ENCODE measurements at places on chromosomes 3 and 15.

GRCh38 chr3:133843634-133844033 is 38.0 kb downstream of the SRPRB start:
- DNase-seq: no peak

DNA sequence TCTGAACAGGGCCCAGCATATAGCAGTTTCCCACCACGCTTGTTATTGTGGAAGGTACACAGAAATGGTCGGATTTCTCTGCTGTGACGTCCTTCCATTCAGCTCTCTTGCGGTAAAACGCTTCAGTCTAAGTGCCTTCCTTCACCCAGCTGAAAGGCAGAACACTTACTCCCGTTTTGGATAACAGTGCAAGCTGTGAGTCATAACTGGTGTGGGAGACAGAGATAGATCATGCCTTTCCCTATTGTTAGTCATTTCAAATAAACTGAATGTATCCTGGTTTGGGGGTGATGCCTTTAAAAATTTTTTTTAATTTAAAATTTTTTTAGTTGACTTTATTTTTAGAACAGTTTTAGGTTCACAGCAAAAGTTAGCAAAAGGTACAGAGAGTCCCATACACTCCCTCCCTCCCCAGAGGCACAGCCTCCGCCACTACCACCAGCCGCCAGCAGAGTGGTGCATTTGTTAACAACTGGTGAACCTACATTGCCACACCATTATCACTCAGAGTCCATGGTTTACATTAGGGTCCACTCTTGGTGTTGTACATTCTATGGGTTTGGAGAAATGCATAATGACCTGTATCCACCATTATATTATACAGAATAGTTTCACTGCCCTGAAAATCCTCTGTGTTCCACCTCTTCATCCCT is 94.9 kb upstream of the NSMCE3 start:
- DNase-seq: no peak

DNA sequence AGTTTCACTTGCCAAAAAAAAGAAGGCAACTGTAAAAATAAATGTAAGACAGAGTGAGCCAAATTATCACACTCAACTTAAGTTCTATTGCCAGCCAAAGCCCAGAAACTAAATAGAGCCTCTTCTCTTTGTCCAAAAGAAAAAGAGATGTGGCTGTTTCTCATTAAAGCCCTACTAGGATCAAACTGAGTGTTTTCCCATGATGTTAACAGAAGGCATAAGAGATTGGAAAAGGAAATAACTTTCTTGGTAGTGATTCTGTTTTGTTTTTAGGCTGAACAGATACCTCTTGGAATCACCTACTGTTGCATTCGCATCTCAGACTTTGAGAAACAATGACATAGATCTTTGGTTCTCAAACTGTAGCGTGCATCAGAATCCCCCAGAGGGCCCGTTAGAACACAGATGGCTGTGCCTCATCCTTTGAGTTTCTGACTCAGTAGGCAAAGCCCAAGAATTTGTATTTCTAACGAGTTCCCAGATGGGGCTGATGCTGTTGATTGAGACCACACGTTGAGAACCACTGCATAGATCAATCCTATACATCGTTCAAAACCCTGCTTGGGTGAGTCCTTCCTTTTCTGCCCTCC is 42.5 kb upstream of the SRGAP3 start:
- DNase-seq: no peak

- DNase-seq: no peak
Observed at GRCh38 chr3:121739902-121740301, 9.6 kb downstream of the GOLGB1 start.

- DNase-seq: no peak
Observed at GRCh38 chr3:147383617-147384016, 22.7 kb downstream of the ZIC4 start.

- no peak for DNase-seq
Observed at GRCh38 chr3:100910986-100911385, 82.2 kb downstream of the ABI3BP start.

- DNase-seq: no peak
Observed at GRCh38 chr15:101027920-101028319, 108.8 kb downstream of the LRRK1 start.

- DNase-seq: no peak
Observed at GRCh38 chr15:30929064-30929669, 25.5 kb downstream of the FAN1 start.

- no peak for DNase-seq
Observed at GRCh38 chr15:40493089-40493840, 22.5 kb downstream of the CHST14 start.

DNA sequence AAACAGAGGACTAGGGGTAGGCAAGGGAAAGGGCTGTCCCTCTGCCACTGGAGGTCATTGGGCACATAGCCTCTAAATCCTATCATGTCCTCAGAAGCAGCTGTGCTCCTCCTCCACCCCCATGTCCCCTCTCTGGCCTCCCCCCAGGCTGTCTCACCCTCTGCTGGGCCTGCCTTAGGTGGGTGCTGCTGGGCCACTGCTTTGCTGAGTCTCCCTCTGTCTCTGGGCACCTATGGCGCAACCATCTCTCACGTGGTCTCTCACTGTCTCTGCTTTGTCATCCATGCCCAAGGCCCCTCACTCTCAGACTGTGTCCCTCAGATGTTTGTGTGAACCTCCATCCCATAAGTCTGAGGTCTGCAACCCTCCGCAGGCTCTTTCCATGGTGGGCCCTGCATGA is 35.0 kb upstream of the IQCF6 start:
- DNase-seq: no peak

DNA sequence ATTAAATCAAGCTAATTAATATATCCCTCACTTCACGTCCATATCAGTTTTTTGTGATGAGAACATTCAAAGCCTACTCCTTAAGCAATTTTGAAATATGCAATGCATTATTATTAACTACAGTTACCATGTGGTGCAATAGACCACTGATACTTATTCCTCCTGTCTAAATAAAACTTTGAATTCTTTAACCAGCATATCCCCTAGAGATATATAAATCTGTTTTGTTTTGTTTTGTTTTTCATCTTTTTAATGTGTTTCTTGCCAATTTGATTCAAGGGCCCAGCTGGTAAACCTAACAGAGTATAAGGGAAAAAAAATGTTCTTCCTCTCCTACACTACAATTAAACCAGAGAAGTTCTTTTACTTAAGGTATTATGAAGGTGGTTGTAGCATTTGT is 524.2 kb downstream of the NAALADL2 start:
- DNase-seq: no peak

DNA sequence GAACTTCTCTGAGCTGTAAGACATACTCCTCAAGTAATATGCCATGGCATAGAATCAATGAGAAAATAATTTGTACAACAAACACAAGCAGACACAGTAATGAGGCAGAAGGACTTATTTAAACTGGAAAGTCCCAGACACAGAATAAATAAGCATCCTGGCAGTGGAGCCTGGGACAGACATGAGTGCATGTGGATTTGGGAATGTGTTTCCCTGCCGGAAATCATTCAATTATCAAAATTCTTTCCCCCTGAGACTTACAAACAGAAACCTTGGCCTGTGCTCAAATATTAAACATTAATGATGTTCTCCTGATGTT is 520.1 kb downstream of the ROBO1 start:
- DNase-seq: peak; percentile 70

DNA sequence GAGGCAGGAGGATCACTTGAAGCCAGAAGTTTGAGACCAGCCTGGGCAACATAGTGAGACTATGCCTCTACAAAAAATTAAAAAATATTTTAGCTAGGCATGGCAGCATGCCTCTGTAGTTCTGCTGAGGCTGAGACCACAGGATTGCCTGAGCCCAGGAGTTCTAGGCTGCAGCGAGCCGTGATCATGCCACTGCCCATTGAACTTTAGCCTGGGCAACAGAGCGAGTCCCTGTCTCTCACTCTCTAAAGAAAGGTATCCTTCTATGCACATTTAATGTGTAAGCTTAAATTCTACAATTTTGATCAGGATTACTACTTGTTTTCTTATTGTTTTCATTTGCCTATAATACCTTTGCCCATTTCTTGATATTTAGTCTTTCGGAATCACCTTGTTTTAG is 26.8 kb downstream of the GALK2 start:
- DNase-seq: no peak

DNA sequence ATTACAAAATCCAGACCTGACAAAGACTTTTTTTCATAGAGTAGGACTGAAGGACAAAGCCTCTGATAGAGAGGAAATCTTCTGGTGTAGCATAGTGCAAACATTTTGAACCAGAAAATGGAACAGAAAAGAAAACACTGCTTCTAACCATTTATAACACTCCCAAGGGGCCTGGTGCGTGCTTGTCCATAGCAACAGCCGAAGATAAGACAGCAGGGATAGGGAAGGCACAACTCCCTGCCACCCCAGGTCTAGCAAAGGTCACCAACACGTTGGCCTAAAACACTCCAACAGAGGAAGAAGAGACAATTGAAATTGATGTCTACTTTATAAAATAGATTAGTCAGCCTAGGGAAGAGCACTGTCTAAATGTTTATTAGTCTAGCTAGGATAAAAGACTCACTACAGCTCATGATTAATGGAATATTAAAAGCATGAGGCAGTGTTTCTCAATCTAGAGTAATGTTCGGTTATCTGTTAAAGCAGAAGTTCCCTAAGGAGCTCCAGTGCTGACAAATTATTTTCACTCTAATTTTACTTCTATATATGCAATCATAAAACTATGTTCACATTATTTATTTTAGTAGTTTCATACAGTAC is 145.2 kb downstream of the P3H2 start:
- DNase-seq: no peak

DNA sequence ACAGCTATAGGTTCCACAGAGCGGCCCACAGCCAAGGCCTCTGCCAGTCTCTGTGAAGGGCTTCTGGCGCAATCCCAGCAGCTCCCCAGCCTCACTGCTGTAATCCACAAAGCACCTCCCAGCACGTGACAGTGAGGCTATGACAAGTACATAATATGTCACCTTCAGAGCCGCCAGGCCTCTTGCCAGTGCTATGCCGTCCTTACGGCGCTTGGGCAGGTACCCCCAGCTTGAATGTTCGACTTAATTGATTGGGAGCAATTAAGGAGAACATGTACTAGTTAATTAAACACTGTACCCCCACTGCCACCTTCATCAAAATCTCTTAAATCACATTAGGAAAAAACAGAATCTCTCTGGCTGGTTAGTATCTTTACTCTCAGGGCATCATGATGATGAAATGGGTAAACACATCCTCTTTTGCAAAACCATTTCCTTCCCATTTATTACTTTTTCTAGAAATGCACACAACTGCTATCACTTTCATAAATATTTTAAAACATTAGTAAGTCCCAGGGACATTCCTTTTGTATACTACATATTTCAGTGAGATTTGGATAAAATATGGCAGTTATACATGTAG is 169.9 kb downstream of the XXYLT1 start:
- DNase-seq: no peak

DNA sequence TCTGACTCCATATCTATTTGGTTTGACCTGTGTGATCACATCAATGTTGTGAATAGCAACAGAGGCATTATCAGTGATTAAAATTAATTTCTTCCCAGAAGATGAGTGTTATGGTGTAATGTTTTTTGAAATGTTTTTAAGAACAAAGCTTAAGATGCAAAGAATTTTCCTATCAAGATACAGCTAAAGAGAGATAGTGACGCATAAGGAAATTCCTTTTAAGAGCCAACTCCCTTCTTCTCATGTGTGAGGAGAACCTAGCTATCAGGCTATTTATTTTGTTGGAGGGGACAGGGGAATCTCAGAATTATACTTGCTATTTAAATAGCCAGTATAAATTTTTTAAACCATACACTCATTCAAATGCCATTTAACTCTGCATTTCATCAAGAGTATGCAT is 71.3 kb downstream of the COL8A1 start:
- no peak for DNase-seq

GRCh38 chr3:4493941-4494894 is 1.1 kb downstream of the ITPR1 start:
- peak; percentile 61 for DNase-seq

- DNase-seq: peak; percentile 19
Observed at GRCh38 chr3:98733053-98733811, 29.9 kb upstream of the ST3GAL6 start.

- no peak for DNase-seq
Observed at GRCh38 chr3:129031476-129032215, 28.9 kb upstream of the GP9 start.

- DNase-seq: no peak
Observed at GRCh38 chr3:61532739-61533500, 28.5 kb upstream of the PTPRG start.

- no peak for DNase-seq
Observed at GRCh38 chr15:65883571-65883970, 14.3 kb downstream of the RAB11A start.

DNA sequence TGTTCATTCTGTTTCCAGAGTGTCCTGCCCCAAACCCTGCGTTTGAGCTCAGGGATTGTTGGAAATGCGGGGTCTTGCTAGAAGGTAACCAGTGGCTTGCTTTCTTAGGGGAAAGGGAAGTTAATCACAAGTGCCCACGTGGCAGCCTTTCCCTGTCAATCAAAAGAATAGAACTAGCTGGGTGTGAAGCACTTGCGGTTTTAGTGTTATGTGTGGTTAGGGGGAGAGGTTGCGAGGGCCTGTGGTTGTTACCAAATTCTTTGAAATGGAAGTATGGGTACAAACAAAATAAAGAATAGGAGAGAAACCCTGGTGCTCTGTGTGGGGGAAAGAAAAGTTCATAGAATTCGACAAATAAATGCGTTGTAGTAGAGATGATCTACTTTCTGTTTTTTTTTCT is 67.6 kb downstream of the FNDC3B start:
- no peak for DNase-seq

GRCh38 chr3:153209596-153209995 is 47.6 kb downstream of the RAP2B start:
- DNase-seq: no peak

Measured in muscle of arm (tissue), 14 donors.